ENCODE measurements at places on chromosomes 2 and 18. TPM values are rescaled to one million over a fixed set of nuclear protein-coding genes. Genes with fewer than 3 reads are reported as not detected.
A peak's percentile ranks its signal among the peaks of the same experiment; 100 is the strongest.

DNA sequence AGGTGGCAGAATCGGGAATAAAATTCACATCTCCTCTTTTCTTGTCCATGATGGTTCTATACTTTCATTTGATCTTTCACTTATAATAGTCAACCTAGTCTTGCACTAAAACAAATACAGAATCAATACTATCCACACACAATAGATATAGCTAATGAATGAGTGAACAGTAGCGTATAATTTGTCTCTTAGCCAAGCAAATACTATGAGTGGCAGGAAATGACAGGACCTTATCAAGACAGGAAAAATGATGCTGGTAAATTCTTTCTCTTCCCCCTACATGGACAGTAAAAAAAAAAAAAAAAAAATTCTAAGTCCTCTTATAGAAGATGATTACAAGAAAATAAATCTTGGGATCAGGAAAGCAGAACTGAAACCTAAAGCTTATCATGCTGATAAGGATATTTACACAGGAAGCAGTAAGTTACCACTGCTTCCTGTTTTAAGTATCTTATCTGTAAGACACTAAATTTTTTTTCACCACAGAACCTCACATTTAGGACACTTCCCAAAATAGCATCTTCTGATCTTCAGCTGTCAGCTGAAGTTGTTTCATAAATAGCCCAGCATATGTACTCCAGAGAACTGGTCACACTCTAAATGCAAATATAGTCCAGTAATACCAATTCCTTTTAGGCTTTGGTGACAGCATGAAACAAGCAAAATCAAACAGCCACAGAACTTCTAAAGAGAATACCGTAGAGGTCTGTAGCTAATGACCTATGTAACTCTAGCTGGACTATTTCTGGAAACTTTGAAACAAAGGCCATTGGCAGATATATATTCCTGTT is 27.0 kb downstream of the IRS1 start:
- peak; percentile 93 for DNase-seq

DNA sequence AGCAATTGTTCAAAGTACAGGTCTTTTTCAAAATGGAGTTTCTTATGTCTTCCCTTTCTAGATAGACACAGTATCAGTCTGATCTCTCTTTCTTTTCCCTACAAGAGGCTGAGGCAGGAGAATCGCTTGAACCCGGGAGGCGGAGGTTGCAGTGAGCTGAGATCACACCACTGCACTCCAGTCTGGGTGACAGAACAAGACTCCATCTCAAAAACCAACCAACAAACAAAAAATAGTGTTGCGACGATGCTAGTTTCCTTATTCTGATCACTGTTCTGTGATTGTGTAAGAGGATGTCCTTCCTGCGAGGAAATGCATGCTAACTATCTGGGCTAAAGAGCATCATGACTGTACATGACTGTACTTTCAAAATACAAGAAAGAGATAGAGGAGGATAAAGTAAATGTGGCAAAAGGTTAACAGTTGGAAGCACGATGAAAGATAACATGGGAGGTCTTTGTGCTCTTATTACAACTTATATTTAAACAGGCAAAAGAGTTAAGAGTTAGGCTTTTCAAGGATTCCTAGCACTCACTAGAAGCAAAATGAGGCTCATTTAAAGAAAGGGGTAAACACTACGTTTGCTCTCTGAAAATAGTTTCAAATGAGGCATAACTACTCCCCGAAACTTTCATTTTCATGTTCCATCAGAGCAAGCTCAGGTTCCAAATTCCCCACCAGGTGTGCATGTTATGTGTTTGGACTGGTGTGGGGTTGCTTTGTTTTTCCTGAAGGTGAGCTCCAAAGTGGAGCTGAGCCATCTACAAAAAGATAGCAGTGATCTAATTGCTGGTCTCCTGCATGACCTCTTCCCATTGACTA is 23.8 kb downstream of the SOWAHC start:
- DNase-seq, result peak; percentile 69

Gene HAUS1
- 51.2 TPM for total RNA-seq

GRCh38 chr18:50069422-50069821 is 125.5 kb downstream of the MYO5B start:
- no peak for DNase-seq

Gene RRM2
- total RNA-seq, result 45.8 TPM

DNA sequence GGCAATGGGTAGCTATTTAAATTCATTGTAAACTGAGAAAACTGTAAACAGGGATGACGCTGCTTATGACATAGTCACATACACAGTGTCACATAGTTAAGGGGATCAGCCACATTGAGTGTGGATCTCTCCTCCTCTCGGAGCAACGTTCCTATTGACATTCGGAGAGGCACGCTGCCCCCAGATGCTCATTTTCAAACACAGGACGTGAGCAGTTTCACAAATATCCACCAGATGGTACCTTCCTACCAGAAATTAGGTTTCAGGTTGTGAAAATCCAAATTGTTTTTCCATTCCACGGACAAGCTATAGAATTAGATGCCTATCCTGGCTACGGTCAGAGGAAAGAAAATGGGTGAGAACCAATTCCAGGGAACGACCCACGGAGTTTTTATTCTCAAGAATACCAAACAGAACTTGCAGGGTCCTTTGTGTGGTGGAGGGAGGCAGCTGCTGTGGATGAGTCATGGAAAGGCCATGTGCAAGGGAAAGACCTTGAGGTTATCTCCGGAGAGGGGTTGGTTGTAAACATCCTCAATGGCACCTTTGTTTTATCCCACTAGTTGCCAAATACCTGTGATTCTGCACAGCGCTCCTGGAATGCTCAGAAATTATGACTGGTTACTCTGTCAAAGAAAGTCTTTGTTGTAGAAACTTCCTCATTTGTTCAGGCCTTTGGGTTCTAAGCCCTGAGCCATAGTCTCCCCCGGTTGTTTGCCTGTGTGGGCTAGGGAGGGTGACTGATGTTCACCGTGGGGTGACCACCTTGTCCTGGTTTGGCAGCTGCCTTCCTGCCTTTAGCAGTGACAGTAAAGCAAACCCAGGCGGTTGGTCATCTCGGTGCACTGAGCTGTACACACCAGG is 88.0 kb downstream of the ACTR3 start:
- peak; percentile 58 for DNase-seq

GRCh38 chr2:121491518-121491917 is 39.2 kb upstream of the RNU4ATAC start:
- no peak for DNase-seq

DNA sequence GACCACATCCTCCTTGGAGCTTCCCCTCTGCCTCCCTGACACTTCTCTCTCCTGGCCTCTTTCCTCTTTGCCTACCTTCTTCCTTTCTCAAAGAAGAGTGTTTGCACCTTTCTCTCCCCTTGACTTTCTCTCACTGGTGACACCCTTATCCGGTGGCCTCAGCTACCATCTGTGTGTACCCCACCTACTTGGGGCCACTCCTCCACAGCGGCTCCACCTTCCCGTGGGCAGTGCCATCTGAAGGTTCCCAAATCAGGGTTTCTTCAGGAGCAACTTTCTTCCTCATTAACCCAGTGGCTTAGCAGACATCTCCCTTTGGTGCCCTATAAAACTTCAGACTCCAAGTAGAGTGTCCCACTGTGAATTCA is 5.3 kb upstream of the NCL start:
- DNase-seq, result no peak

DNA sequence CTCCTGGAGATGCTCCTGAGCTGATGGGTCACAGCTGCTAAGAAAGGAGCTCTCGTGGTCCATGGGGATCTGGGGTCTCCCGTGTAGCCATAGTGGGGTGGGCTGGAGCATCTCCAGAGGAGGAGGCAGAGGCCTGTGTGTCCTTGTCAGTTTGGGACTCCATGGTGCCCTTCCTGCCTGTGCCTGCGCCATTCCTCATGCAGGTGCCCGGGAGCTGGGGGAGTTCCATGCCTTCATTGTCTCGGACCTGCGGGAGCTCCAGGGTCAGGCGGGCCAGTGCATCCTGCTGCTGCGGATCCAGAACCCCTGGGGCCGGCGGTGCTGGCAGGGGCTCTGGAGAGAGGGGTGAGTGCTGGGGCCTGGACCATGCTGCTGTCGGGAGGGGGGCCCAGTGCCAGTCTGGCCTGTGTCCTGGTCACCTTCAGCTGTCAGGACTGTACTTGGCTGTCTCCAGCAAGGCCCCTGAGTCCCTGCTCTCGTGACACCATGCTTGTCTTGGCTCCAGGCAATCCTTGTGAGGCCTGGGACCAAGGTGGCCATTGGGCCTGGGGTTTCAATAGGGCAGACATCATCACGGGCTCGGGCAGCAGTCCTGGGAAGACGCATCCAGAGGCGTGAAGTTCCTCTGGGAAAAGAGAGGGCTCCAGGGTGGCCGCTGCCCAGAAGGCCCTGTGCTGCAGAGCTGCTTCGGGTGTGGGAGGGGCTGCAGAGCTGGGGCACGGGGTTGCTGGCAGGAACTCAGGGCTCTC is 7.3 kb downstream of the CAPN10 start:
- DNase-seq, result no peak

GRCh38 chr2:175414882-175415487 is 233.5 kb upstream of the ATP5MC3 start:
- peak; percentile 73 for DNase-seq

- no peak for DNase-seq
Observed at GRCh38 chr2:103847276-103847675, 1006.6 kb upstream of the POU3F3 start.

DNA sequence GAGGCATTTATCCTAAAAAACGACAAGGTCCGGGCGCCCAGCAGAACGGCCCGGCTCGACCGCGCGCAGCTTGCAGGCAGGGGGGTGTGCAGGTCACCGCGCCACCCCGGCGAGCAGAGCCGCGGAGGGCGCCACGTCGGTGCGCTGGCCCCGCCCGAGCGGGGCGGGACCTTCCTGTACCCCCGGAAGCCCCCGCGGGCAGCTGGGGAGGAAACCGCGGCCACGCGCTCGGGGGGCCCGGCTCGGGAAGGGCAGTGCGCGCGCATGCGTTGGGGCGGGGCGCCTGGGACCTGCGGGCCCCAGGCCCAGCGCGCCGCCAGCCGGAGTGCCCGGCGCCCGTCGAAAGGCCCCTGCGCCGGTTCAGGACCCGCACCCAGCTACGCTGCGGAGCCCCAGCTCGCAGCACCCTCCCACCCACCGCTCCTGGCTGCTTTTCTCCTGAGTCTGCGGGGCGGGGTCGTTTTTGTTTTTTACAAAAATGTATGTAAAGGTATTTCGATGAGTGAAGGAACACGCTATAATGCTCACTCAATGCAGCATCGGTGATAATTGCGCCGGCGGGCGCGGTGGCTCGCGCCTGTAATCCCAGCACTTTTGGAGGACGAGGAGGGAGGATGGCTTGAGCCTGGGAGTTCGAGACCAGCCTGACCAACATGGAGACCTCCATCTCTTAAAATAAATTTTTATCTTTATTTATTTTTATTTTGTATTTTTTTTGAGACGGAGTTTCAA is 47.7 kb upstream of the POMC start:
- peak; percentile 78 for DNase-seq

GRCh38 chr2:19219060-19219459 is 139.4 kb downstream of the OSR1 start:
- no peak for DNase-seq

Gene KIAA2012
- total RNA-seq, result under 0.01 TPM

Gene LRRC30
- not detected for total RNA-seq

- no peak for DNase-seq
Observed at GRCh38 chr2:182043861-182044260, 58.2 kb downstream of the PPP1R1C start.

Gene RBMS1
- 121 TPM for total RNA-seq

DNA sequence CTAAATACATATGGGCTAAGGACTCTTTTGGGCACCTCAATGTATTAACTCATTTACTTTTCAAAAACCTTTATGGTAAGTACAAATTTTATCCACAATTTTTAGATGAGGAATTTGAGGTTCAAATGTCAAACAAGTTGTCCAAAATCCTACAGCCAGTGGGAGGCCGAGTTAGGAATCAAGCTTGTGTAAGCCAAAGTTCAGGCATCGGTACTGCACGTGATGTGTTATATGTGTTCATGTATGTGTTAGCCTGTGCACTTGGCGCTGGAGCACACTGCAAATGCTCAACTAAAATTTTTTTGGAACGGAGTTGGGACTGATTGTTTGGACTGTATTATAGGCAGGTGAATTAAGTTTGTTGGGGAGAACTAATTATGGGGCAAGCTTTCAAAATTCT is 22.7 kb downstream of the HK2 start:
- no peak for DNase-seq

DNA sequence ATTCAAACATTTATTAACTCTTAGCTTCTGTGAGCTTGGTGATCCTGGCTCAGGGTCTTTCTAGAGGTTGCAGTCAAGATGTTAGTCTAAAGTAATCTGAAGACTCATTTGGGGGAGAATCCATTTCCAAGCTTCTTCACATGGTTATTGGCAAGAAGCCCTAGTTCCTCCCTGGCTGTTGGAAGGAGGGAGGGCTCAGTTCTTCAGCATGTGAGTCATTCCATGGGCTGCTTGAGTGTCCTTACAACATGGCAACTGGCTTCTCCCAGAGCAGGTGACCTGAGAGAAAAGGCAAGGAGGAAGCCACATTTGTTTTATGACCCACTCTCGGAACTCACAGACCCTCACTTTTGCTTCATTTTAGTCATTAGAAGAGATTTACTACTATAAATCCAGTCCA is 10.6 kb upstream of the C2orf74 start:
- DNase-seq, result peak; percentile 30

Gene HAT1
- 46.6 TPM for total RNA-seq

DNA sequence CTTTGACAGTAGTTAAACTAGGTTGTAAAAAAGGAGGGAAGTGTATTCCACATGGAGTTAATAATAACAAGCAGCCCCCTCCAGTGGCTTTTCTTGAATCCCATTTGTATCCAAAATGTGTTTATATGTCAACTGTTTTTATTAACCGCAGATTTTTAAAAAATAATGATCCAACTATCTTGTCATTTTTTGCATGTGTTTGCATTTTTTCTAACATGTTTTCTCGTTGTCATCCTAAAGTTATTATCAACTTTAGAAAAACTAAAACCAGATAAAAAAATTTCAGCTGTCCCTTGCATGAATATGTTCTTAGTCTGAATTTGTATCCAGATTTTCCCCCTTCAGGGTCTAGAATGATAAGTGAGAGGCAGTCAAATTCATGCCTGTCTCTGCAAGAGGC is 1063.3 kb downstream of the BCL11A start:
- DNase-seq, result no peak

DNA sequence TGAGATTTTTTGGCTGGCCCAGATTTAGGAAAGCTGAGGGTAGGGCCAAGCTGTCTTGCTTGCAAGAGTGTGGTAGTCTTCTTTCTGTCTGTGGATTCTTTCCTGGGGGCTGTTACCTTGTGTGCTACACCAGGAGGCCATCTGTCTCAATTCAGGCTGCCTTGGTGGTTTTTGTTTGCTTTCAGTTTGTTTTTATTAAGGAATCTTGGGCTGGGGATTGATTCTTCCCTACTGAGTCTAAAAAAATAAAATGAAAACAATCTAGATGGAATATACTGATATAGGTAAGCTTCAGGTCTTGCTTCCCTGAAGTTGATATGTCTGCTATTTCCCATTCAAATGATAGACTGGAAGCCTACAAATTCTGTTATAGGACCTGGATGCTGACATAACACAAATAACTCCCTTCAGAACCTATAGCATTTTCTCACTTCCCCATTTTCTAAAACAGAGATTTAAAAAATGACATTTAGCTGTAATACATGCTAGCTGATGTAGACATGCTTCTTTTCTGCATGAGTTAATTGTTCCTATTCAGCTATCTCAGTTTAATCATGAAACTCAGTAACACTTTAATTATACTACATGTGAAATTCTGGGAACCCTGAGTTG is 5.3 kb downstream of the LHCGR start:
- DNase-seq, result no peak

Data from fibroblast of villous mesenchyme (primary cell).